ENCODE measurements at places on chromosomes 2 and 18.

DNA sequence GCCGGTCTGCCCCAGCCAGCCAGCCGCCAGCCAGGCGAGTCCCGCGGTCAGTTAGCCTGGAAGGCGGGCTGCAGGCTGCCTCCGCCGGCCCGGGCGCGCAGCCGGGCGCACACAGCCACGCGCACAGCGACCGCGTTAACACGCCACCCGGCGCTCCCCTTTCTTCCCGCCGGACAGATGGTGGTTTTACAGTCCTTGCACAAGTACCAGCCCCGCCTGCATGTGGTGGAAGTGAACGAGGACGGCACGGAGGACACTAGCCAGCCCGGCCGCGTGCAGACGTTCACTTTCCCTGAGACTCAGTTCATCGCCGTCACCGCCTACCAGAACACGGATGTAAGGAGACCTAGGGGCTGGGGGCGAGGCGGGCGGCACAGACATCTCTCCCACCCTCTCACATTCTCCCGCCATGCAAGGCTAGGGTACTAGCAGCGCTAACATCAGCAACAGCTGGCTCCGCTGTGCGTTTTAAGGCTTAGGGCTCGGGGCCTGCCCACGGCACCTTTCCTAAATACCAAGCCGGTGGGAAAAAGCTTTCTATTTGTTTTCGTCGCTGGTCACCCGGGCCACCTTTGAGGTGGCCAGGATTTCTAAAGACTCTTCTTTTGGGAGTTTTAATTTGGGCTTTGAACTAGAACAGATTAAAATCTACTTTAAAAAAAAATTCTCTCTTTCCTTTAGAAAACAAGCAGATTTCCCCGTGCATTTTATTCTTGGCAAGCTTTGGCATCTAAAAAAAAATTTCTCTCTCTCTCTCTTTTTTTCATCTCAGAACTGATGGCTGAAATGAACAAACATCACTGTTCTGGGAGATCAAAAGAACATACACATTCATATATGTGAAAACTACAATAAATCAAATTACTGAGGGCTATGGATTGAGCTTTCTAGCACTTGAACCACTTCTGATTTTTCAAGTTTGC is 2.9 kb downstream of the TBR1 start:
- no peak for DNase-seq

DNA sequence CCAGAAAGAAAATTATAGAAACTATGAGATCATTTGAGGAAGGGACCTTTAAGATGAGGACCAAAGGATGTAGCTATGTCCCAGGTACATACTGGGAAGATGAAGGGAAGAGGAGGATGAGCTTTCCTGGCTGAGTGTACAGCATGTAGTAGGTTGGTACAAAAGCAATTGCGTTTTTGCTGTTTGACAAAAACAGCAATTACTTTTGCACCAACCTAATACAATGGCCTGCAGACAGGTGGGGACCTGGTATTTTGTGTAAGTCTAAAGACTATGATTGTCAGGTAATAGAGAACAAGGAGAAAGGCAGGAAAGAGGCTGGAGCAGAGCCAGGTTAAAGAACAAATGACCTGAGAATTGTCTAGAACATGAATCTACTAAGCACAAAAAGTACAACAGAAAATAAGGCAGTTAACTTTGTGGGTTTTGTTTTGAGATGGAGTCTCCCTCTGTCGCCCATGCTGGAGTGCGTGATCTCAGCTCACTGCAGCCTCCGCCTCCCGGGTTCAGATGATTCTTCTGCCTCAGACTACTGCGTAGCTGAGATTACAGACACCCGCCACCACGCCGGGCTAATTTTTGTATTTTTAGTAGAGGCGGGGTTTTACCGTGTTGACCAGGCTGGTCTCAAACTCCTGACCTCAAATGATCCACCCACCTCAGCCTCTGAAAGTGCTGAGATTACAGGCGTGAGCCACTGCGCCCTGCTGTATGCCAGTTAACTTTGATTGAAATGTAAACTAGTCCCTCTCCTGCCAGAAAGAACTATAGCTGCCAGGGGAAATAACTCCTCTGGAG is 3.2 kb upstream of the TGOLN2 start:
- DNase-seq: no peak

- DNase-seq: no peak
Measured at GRCh38 chr2:88554189-88554588, 73.1 kb downstream of the EIF2AK3 start.

DNA sequence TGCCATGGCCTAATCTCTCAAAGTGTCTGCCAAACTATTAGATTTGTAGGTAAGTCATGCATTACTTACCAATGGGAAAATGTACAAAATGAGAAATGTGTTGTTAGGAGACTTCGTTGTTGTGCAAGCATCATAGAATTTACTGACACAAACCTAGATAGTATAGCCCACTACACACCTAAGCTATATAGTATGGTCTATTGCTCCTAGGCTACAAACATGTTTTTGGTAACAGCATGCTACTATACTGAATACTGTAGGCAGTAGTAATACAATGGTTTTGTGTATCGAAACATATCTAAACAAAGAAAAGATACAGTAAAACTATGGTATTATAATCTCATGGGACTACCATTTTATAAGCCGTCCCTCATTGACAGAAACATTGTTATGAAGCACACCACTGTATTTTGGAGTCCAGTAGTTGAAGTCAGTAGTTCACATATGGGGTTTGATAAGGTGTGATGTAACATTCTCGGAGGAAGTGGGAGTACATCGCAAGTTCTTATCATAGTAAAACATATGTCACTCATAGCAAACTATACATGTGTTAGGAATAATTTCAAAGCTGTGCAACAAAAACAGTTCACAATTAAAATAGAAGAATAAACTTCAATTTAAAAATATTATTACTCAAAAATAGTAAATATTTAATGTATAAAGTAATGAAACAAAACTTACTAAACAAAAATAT is 12.0 kb upstream of the GTF2A1L start:
- no peak for DNase-seq

DNA sequence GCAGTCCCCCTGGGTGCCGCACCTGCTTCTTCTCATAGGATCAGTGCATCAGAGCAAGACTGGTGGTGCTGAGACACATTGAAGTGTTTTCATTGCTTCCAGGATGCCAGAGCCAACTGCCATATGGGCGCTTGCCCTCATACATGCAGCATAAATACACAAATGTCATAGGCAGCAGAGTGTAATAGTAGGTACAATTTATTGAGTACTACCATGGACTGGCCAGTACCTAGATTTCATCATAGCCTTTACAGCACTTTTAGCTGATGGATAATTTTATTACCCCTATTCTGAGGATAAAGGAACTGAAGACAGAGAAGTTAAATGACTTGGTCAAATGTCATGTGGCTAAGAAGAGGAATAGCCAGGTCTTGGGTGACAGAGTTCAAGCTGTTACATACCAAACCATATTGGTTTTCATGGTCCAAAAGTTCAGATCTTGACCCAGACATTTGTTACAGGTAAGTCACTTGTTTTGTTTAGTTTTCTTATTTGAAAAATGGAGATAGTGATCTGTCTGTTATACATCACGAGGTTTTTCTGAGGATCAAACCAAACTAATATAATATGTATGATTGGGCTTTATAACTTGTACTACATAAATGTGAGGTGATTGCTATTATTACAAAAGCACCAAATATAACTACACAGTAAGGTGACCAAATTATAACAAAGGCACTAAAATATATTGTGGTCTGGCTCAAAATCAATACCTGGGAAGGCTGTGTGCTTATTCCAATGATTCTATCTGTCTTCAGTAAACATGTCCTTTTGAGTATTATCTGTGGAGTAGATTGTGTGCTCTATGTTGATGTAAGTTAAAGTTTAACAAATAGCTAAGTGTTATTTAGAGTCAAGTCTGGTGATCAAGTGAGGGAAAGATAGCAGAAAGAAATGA is 151.9 kb upstream of the CYRIA start:
- no peak for DNase-seq

DNA sequence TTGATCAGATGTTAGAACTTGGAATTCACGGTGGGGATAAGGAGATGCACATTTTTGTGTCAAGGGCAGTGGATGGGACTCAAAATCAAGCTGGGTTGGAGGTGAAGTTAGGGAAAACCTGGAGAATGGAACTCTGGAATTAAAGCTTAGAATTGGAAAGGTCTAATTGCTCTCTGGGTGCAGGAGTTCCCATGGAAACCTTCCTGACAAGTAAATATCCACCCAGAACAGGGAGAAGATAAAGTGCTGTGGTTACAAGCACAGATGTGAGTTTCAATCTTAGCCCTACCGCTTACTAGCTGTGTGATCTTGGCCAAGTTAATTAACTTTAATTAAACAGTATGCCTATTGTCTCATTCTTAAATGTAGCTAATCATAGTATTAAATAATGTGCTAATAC is 71.3 kb upstream of the TCF7L1 start:
- no peak for DNase-seq

- DNase-seq: no peak
Measured at GRCh38 chr2:174074831-174075230, 109.7 kb upstream of the SP3 start.

DNA sequence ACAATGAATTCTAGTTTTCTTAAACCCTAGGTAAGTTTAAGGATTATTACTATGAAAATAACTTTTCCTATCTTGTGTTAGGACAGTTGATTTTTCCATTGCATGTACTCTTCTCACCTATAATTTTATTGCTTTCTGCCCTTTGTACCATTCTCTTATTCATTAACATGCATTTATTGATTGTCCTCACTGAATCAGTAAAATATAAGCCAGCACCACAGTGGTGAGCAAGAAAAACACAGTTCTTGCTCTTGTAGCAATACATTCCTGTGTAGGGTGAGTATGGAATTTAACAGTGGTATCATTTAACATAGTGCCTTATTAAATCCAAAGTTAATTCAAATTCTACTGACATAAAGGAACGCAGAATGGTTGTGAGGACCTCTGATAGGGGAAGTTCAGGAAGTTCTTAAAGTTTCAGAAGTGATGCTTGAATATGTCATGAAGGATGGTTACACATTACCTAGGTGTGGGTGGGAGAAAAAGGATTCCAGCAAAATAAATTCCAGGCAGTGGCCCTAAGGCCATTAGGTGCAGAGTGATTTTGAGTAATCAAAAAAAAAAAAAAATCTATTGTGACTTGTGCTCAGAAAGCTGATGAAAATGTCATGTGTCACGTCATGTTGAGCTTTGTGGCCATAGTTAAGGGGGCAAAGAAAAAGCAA is 104.7 kb upstream of the DSEL start:
- no peak for DNase-seq

GRCh38 chr18:74303936-74304335 is 11.7 kb upstream of the C18orf63 start:
- DNase-seq: no peak

DNA sequence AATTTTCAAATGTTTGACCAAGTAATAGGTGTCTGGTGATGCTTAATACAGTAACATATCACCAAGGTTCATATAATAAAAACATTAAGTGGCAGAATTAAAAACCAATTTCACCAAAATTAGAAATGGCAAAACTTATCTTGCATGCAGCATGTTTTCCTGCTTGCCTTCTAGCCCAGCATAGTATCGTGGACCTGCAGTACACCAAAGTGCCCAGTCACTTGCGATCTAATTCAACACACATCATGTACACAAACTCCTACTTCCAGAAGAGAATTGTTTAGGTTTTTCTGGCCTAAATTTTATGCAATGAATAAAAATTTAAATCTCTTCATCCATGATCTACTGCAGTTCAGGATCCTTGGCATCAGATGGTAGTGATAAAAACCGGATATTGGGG is 28.9 kb downstream of the LPIN2 start:
- DNase-seq: no peak

- DNase-seq: no peak
Measured at GRCh38 chr2:18209934-18210639, 331.6 kb downstream of the KCNS3 start.

GRCh38 chr2:132252191-132252893 is 90.6 kb upstream of the ANKRD30BL start:
- DNase-seq: no peak

DNA sequence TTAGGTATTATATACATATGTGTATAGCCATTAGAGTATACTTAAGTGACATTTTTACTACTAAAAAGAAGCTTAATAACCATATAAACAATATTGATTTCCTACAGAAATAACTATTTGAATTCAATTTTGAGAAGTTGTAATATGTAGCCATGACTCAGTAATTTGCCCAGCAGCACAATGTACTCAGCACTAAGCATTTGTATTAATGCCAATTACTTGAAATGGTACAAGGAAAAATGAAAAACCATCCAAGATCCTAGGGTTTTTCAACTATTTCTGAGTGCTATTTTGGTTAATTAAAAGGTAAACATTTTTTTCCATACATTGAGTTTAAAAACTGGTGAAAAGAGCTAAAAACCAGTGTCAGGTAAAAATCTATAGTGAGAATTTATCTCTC is 324.0 kb downstream of the KCNJ3 start:
- DNase-seq: no peak

GRCh38 chr18:63112706-63113105 is 206.9 kb downstream of the BCL2 start:
- no peak for DNase-seq

GRCh38 chr2:44927985-44928482 is 13.5 kb upstream of the SIX3 start:
- DNase-seq: no peak

- no peak for DNase-seq
Measured at GRCh38 chr18:38961880-38962279, 1396.3 kb upstream of the CELF4 start.

GRCh38 chr2:22350621-22351020 is 1034.4 kb upstream of the KLHL29 start:
- DNase-seq: no peak

DNA sequence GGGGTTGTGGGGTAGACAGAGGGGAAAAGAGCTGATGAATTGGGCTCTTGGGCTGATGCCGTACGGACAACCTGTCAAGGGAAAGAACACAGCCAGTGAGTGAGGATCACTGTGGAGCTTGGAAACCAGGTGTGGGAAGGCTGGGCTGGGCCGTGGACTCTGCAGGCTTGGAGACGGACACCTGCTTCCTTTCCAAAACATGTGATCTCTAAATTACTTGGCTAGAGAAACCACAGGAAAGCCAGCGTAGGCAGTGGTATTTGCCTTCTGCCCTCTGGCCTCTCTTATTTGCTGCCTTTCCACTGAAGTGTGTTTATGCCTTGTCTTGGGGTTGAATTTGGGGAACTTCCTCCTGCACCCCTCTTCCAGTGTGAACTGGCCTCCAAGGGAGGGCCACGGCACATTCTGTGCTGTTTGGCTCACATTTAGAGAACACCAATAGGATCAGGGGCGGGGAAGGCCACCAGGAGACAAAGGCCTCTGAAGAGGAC is 267.7 kb downstream of the PRKCE start:
- no peak for DNase-seq

DNA sequence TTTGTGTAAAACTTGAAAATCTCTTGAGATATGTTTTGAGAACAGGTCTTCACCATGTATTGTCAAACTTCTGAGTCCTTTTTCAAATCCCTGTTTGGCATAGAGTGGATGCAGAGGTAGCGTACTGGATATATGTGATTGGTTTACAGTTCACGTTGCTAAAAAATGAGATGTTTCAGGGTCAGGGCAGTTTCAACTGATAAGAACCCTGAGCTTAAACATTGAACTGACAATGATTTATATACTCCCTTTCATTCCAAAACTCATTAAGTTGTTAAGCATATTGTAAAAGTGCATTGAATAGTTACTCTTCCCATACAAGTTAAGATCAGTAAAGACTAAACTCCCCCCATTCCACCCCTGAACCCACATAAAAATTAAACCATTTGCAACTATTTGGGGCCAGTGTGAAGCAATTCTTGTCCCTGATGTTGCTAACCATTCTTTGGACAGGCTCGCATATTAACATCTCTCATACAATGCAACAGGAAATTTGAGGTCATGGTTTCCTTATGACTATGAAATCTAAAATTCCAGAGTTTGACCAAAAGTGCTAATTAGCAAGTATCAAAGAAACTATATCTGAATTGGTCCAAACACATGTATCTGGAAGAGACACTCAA is 470.9 kb upstream of the ACVR2A start:
- no peak for DNase-seq

GRCh38 chr2:227774011-227774624 is 28.4 kb downstream of the SCYGR8 start:
- no peak for DNase-seq
